ENCODE measurements at places on chromosomes 13 and 19. TPM values are rescaled to one million over a fixed set of nuclear protein-coding genes. Genes with fewer than 3 reads are reported as not detected.

DNA sequence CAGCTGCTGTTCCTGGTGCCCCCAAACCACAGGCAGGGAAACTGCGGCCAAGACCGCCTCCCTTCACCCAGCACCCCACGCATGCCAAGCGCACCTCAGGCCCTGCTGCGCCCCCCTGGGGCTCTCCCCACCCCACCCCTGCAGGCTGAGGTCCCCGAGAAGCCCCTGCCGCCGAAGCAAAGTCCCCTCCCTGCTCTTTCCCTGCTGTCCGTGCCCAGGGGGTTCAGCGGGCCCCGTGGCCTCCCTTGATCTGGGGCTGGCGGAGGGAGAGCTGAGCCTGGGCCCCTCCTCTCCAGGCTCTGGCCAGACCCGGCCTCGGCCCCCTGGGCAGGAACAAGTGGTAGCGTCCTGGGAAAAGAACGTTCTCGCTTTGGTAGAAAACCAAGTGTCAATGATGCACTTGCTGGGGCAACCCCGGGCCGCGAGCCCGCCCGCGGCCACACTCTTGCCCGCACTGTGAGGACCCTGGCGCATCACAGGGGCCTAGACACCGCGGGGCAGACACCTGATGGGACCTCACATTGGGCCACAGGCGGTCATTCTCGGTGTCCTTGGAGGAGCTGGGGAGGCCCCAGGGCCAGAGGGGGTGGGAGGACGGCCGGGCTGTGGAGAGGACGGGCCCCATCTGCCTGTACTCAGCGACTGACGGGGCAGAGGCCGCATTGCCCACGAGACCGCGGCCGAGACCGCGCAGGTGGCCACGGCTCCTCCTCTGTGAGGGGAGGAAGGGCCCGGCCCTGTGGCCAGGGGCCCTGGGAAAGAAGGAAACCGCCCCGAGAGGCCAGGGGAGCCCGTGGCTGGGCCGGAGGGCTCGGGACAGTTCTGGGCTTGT is 29.0 kb downstream of the GPX4 start:
- H3K4me1 ChIP-seq, result peaks cover 44% of the 10 kb centered on the region
- peaks cover 20% of the 10 kb centered on the region for H3K36me3 ChIP-seq
- H3K27me3 ChIP-seq, result no peaks in the 10 kb centered on the region
- peak; percentile 58 for DNase-seq
- H3K27ac ChIP-seq, result peak overlapping the region; percentile 97

DNA sequence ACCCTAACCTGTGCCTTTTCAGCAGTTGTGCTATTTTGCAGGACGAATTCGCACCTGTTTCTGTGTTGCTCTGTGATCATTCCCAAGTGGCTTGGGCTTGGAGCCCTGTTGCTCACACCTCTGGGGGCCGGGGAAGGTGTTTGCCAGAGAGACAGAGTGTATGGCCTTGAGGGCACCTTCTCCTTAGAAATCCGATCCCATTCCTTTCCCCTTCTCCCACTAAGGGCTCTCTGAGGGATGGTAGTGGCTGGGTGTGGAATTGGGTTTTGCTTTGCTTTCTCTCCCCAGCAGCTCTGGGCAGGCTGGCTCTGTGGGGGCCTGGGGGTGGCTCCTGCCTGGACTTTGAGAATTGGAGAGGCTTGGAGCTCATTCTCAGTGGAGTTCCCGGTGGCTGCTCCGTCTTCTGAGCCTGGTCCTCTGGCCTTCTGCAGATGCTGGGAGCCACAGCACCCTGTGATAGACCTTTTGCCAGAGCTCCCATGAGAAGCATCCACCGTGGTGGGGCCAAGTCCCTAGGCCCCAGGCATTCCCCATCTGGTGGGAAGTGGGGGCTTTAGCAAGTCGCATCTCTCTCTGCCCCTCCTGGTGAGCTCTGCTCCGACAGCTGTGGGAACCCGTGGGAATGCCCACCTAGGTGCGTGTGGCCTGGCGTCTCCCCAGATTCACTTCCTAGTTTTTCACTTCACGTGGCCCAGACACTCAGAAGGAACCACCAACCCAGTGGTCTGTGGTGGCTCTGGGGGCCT is 26.1 kb downstream of the ATP11A start:
- peaks cover 17% of the 10 kb centered on the region for H3K4me1 ChIP-seq
- H3K27me3 ChIP-seq, result no peaks in the 10 kb centered on the region
- H3K4me3 ChIP-seq, result no peak overlapping the region
- no peak overlapping the region for H3K27ac ChIP-seq
- peaks cover 6% of the 10 kb centered on the region for H3K36me3 ChIP-seq

GRCh38 chr13:110063490-110064421 is 243.2 kb downstream of the COL4A1 start:
- no peaks in the 10 kb centered on the region for H3K36me3 ChIP-seq
- H3K4me1 ChIP-seq, result no peaks in the 10 kb centered on the region
- no peaks in the 10 kb centered on the region for H3K27me3 ChIP-seq
- H3K4me3 ChIP-seq, result no peak overlapping the region
- DNase-seq, result no peak

- H3K27me3 ChIP-seq, result no peaks in the 10 kb centered on the region
- H3K4me1 ChIP-seq, result peaks cover 39% of the 10 kb centered on the region
- DNase-seq, result no peak
- H3K27ac ChIP-seq, result no peak overlapping the region
- peaks cover 24% of the 10 kb centered on the region for H3K36me3 ChIP-seq
Measured at GRCh38 chr13:51397262-51397941, 55.4 kb downstream of the INTS6 start.

- no peaks in the 10 kb centered on the region for H3K27me3 ChIP-seq
- H3K36me3 ChIP-seq, result no peaks in the 10 kb centered on the region
- no peak overlapping the region for H3K27ac ChIP-seq
- DNase-seq, result no peak
Measured at GRCh38 chr13:96636001-96636709, 358.1 kb downstream of the OXGR1 start.

DNA sequence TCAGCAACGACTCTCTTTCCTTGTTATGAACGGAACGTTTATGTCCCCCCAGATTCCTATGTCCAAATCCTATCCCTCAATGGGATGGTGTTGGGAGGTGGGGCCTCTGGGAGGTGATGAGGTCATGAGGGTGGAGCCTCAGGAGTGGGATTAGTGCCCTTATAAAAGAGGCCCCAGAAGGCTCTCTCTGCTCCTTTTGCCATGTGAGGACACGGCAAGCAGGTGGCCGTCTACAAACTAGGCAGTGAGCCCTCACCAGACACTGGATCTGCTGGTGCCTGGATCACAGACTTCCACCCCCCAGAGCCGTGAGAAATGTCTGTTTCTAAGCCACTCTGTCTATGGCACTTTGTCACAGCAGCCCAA is 53.2 kb downstream of the EPS15L1 start:
- peaks cover 8% of the 10 kb centered on the region for H3K4me1 ChIP-seq
- no peaks in the 10 kb centered on the region for H3K27me3 ChIP-seq
- no peak overlapping the region for H3K4me3 ChIP-seq

The LRRC63 gene
- 0.24 TPM for total RNA-seq

All from activated naive CD4-positive, alpha-beta T cell treated with anti-CD3 and anti-CD28 coated beads for 36 hours (primary cell).